ENCODE measurements at places on chromosomes 2 and 18.
A peak's percentile ranks its signal among the peaks of the same experiment; 100 is the strongest.

- DNase-seq, result no peak
Observed at GRCh38 chr2:191263050-191263449, 17.8 kb downstream of the MYO1B start.

DNA sequence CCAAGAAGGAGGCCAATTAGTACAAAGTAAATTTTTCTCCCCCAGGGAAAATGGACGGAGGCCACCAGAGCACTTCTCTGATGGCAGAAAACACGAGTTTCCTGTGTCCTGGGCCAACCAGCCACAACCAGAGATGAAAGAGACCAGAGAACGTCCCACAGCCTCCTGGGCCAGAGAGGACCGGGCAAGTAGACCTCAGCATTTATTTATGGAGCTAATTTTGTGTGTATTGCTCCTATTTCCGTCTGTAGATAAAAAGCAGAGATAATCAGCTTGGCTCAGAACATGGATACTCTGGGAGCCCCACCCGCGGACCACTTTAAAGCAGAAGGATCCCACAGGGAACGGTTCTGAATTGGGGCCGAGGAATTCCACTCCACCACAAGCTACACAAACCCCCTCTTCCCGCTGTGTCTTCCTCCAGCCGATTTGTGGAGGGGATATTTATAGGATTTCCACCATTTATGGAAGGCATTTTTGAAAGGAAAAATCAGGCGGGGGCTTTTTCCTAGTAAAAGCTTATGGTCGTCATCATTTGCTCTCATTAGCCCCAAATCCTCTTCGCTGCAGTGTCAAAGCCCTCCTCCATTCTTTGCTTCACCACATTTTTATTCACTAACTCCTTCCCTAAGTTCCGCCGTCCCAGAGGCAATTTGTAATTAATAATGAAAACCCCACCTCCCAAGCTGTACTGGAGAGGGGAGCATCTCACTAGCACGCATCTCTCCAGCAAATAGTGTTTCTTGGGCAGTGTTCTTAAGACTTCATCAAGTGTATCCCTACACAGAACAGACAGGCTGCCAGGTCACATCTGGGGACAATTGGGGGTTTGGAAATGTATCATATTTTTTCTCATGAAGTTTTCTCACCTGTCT lies 43.7 kb upstream of the TWIST2 start:
- DNase-seq, result no peak

DNA sequence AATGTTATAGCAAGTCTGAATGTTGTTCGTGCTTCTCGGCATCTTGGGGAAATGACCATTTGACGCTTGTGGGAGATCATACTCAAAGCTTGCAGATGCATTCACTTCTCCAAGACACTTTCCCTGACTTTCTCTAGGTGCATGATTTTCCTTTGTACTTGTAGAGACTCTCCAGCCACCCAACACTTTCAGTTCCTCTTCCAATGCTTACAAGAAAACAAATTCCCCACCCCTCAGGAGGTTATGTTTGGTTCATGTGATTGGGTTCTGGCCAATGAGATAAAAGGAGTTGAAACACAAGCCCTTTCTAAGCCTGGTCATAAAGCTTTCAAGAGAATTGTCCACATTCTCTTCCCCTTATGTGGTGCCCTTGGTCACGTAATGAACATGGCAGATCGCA lies 156.3 kb downstream of the EPHA4 start:
- DNase-seq, result no peak

DNA sequence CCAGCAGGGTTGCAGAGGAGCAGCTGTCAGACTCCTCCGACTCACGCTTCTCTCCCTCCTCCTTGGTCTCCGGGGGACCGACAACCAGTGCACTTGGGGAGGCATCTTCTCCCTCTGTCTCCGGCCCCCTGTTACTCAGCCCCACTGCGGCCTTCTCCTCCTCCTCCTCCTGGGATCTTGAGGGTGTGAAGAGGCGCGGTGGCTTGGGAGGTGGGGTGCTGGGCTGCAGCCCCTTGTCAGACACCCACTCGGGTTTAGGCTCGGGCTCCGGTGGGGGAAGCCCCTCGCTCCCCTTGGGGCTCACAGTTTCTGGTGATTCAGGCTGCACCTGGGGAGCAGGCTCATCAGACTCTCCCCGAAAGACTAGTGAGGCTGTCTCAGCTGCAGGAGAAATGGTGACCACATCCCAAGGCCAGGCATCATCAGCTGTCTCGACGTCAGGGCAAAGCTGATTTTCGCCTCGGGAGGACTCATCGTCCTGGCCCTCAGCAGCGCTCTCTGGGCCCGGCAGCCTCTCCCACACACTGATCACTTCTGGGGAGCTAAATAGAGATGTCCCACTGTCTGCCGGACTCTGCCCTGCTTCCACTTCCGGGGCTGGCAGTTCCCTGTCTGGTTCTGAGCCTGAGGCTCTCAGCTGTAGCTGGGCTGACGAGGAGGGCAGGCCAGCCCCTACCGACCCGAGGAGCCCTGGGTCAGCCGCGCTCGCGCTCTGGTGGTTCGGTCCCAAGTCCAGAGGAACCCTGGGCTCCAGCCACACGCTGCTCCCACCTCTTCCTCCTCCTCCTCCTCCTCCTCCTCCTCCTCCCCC lies 9.0 kb upstream of the SFXN5 start:
- DNase-seq, result no peak

- peak; percentile 53 for DNase-seq
Observed at GRCh38 chr2:32425719-32426141, 68.9 kb downstream of the BIRC6 start.

DNA sequence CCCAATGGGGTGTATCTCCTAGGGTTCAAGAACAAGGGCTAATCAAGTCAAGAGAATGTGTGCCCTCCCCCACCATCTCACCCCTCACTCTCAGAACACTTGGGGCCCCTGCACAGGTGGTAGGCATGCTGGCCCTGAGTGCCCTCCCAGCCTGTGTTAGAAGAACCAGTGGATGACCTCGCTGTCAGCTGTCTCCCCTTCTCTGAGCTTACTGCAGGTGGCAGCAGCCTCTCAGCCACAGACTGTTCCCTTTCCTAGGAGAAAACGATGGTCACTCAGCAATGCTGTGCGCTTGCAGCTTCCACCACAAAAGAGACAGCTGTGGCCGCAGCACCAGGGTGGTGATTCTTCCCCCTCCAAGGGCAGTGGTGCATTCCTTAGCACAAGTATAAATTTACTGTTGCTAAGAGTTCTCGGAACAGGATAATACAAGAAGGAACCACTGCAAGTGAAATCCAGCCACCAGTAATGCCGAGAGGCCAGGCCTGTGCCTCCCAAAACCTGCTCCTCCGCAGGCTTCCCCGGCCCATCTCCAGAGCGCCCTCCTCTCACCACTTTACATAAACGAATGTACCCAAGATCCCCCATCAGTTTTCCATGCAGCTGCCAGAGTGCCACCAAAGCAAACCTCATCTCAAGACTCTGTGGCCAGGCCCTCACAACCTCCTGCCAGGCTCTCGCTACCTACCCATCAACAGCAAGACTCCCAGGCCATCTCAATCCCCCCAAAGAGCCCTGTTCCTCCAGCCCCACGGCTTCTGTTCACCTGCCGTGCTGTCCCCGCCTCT lies 935 bp upstream of the RAMP1 start:
- DNase-seq, result no peak

DNA sequence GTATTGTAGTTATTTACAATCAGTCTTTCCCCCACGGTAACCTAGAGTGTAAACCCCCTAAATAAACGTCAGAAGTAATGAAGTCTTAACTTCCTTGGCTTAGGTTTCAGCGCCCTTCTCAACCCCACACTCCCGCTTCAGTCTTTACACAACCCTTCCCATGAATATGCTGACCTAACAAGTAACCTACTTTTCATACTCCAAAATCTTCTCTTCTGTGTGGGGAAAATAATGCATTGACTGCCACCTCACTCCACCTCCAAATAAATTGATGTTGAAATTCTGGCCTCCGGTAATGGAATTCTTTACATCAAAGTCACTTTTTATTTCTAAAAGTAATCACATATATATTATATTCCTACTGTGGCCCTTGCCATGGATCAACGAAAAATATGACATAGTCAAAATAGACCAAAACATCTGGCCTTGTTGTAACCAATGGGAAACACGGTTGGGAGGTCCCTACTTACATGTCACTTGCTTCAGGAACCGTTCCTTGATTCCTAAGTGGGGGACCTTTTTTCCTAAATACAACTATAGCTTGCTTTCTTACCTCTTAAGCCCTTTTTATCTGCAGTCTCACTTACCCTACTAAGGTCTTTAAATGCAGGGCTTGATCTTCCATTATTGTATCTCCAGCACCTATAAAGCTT lies 961 bp downstream of the GEN1 start:
- DNase-seq, result no peak

DNA sequence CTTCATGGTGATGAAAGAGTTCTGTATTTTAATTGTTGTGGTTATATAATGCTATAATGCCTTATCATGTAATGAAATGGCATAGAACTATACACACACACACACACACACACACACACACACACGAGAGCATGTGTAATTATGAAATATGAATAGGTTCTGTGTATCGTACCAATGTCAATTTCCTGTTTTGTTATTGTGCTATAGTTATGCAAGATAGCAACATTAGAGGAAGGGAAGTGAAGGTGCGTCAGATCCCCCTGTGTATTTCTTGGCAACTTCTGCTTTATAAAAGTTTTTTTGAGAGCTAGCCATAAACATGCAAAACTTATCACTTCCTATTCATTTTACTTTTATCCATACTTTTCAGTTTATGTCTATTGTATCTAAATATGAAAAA lies 60.7 kb upstream of the ARHGAP15 start:
- no peak for DNase-seq

DNA sequence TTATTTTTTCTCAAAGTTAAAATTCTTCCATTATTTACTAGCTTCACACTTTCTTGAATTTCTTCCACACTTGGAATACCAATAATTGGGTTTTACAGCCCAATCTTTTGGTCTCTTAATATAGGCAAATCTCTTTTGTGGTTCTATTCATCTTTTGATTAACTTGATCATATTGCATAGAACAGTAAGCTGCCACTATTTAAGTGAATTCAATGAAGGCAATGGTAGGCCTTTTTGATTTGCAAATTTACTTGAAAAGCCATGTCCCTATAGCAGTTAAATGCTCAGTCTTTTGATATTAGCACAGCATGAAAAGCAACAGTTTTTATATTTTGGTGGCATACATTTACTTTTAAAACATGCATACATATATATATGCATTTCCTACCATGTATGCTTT lies 20.2 kb upstream of the DYNC1I2 start:
- no peak for DNase-seq

- DNase-seq, result no peak
Observed at GRCh38 chr2:223697892-223698645, 95.9 kb upstream of the SCG2 start.

- DNase-seq, result no peak
Observed at GRCh38 chr2:133633881-133634409, 65.7 kb upstream of the NCKAP5 start.

- no peak for DNase-seq
Observed at GRCh38 chr18:10018289-10018688, 104.5 kb downstream of the VAPA start.
